ENCODE measurements at places on chromosomes 12 and 14.
A peak's percentile ranks its signal among the peaks of the same experiment; 100 is the strongest.

DNA sequence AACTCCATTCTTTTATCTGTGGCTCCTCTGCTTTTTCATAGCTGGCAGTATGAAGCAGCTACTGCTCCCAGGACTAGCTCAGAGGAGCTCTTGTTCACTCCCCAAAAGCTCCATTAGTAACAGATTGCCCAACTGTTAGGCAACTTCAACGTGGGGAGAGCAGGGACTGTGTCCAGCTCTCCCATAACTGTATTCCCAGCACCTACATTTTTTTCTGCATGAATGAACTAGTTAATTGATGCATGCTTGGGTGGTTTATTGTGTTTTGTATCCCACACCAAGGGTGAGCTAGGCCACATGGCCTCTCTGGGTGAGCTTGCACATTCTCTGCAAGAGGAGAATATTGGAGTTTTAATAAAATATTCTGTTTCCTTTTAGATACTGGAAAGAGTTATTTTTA, 15.2 kb downstream of the STON2 start:
- DNase-seq, result no peak

DNA sequence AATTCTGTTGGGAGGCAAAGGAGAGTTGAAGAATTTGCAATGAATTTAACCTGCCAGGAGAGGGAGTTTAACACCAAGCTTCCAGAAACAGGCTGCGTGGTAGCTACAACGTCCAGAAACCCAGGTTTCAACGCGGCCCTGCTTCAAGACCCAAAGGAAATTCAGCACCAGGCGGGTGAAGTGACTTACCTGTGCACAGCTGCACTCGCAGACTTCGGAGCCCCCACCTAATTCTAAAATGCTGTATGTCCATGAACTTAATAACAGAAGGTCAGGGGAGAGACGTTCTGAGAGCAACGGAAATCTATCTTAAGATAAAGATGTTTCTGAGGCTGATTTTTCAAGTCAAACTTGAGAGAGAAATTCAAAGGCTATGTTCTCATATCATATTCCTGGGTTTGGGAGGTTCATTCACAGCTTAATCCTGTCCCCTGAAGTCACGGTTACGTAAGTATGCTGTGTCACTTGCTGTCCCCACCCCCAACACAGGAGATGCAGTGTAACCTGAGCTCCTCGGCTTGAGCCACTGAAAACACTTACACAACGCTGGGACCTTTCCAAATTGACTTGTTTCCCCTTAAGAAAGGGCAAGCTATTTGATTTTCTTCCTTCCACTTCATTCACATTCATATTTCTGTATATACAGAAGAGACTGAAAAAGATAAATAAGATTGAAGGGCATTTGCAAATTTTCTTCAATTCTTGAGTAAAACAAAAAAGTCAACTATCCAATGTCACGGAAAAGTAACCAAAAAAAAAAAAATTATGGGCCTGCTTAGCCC, 22.7 kb downstream of the CLIP1 start:
- peak; percentile 58 for DNase-seq

- no peak for DNase-seq
These were observed 22.8 kb upstream of the SRRM4 start for GRCh38 chr12:118958520-118958919.

GRCh38 chr14:52402812-52403526, 88.9 kb downstream of the PTGER2 start:
- DNase-seq, result peak; percentile 46

GRCh38 chr12:51972422-51972812, 20.9 kb downstream of the ACVR1B start:
- DNase-seq, result no peak

- DNase-seq, result peak; percentile 71
These were observed 5.8 kb upstream of the TBPL2 start for GRCh38 chr14:55446127-55446736.

DNA sequence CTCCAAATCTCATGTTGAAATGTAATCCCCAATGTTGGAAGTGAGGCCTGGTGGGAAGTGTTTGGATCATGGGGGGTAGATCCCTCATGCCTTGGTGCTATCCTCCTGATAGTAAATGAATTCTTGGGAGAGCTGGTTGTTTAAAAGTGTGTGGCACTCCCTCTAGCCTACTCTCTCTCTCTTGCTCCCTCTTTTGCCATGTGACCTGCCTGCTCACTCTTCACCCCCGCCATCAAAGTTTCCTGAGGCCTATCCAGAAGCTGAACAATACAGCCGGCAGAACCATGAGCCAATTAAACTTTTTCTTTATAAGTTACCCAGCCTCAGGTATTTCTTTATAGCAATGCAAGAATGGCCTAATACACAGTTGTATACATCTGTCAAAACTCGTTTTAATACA, 62.5 kb downstream of the BCL2L14 start:
- no peak for DNase-seq

DNA sequence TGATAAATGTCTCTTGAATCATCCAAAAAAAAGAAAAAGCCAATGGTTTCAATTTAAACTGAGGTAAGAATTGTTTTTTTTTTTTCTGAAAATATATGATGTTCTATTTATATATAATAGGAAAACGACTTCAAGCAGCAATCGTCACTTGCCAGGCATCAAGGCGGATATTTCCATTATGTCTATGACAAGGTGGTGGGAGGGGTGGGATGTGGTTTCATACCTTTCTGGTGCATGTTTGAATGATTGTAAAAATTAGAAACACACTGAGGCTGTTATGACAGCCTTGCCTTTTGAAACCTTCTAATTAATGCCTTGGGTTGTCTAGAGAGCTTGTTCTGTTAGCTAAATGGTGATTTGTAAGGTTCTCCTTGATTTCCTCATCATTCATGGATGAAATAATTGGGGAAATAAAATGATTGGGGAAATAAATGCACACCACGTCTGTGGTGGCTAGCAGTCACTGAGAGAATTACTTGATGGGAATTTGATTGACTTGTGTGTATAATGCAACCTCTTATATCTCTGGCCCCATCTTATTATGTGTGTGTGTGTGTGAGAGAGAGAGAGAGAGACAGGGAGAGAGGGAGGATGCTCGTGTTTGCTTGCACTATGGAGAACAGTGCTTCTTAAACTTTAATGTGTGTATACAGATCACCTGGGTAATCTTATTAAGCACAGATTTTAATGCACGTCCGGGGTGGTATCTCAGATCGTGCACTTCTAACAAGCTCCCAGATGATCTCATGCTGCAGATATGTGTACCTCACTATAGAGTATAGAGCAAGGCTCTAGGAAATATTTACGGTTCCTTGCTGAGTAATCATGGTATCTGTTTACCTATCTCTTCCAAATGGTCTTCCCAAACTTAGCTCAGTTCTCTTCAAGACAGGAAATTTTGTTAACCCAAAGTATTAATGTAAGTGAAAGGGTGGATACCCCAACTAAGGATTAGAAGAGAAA, 502.6 kb downstream of the DIO2 start:
- DNase-seq, result no peak

- no peak for DNase-seq
These were observed 9.7 kb downstream of the CLEC2A start for GRCh38 chr12:9922429-9922828.

Data from stimulated activated CD4-positive, alpha-beta T cell treated with anti-CD3 and anti-CD28 coated beads, Interleukin-15, amount 100 ng/mL, for 24 hours (primary cell).